ENCODE measurements at places on chromosomes 2 and 18.

GRCh38 chr2:12507295-12507694 lies 209.4 kb upstream of the TRIB2 start:
- no peak for DNase-seq

GRCh38 chr2:98829581-98830270 lies 98.8 kb upstream of the MGAT4A start:
- no peak for DNase-seq

DNA sequence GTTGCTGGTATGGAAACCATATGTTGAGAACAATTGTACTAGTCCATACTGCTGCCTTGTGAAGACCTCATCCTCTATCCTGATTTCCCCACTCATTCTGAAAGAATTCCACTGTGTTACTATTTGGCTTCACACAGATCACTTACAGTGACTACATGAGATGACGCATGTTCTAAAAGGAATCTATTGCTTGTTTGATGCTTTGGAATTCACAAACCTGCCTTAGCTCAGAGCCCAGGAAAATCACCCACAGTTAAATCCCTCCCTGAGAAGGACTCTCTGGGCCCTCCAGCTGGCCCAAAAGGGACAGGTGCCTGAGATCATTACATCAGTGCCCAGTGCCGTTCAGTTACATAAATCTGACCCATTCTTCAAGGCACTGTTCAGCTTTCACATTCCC lies 45.3 kb downstream of the KLHL29 start:
- no peak for DNase-seq

GRCh38 chr2:37156071-37156856 lies 516 bp downstream of the EIF2AK2 start:
- peak; percentile 46 for DNase-seq

DNA sequence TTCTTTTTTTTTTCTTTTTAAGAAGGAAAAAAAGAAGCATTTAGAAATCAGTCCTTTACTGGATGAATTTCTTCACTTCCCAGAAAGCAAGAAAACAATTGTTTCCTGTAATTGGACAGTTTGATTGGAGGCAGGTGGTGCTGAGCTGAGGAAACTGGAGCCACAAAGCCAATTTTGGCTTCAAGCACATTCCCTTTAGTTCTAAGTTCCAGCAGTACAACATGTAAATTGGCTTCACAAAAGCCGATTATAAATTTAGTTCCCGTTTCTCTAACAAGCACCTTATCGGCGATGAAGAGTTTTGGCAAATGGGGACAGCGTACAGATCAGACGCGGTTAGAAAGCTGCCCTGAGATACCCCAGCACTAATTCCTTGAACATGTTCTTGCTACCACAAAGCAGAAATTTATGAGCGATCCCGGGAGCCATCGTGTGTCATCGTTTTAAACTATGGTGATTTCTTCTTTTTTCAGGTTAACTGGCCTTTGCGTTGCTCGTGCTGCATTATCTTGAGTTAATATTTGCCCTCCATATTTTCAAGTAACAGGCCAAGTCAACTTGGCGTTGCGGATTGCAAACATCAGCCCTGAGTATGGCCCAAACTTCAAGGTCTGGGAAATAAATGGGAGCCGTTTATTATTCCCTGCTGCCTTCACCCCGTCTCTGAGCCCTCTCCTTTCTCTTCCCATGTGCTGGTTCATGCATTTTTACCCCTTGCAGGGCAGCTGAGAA lies 190.4 kb upstream of the ID2 start:
- DNase-seq: no peak

DNA sequence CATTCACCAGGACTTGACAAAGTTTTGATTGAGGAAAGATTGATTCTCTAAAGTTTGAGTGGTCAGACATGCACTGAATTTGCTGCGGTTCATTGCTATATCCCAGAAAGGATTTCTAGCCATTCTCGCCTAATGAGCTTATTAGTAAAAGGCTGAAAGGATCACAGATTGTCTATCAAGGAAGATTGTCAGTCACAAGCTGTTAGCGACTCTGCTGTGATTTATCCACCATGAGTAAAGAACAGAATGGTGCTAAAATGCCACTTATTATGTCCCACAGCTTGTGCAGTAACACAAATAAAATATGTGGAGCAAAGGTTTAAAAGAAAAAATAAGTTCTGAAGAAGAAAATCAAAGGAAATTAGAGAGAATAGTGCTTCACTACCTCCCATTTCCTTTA lies 701.2 kb upstream of the CDH7 start:
- no peak for DNase-seq

- DNase-seq: no peak
Measured at GRCh38 chr2:206937555-206937954, 1.8 kb upstream of the CPO start.

GRCh38 chr18:25189391-25190185 lies 162.4 kb downstream of the ZNF521 start:
- DNase-seq: peak; percentile 19

GRCh38 chr2:203599509-203599908 lies 64.4 kb upstream of the RAPH1 start:
- DNase-seq: no peak

- peak; percentile 26 for DNase-seq
Measured at GRCh38 chr18:3615374-3615985, 165.5 kb downstream of the TGIF1 start.

GRCh38 chr2:61785583-61785982 lies 68.3 kb downstream of the FAM161A start:
- DNase-seq: peak; percentile 3

GRCh38 chr2:109247812-109248211 lies 118.8 kb downstream of the SH3RF3 start:
- DNase-seq: no peak

DNA sequence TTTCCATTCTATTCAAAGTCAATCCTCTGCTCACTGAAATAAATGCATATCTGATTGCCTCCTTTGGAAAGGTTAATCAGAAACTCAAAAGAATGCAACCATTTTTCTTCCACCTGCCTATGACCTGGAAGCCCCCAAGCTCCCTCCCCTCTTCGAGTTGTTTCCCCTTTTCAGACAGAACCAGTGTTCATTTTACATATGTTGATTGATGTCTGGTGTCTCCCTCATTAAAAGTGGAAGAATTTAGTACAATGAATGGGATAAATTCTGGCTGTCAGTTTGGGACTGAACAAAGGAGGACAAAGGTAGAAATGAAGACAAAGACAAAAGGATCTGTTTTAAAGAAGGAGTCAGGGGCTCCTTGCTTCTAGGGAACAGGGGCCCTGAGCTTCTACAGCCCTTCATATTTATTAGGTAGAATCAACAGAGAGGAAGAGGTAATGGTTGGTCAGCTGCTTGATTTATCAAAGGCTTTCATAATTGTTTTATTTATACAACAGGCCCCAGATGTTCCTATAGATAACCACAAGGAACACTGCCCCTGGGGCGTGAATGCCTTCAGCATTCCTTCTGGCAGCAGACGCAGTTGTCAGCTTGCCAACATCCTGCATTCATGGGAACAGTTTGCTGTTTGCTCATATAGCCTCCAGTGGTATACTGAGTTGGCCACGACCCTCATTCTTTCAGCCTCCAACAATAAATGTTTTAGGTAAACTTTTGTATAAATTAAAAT lies 949.8 kb upstream of the LRATD1 start:
- peak; percentile 51 for DNase-seq

GRCh38 chr2:217995731-217996231 lies 7.0 kb downstream of the TNS1 start:
- DNase-seq: no peak

- DNase-seq: no peak
Measured at GRCh38 chr2:194700726-194701125, 956.3 kb upstream of the SLC39A10 start.

- DNase-seq: no peak
Measured at GRCh38 chr2:166592750-166593149, 98.7 kb upstream of the SCN7A start.

DNA sequence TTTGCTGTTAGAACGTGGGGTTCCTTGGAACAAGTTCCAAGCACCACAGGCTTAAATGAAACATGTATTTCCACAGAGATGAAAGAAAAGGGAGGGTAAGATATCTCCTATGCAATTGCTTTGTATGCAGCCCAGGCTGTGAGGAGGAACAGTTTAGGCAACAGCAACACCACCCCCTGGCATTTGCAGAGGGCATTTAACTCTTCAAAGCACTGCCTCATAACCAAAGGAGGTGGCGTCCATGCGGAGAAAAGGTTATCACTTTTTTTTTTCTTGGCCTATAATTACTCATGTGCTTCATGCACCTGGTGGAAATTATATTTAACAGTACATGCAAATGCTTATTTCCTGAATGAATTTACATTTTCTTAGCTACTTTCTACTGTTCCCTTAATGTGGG lies 286.0 kb downstream of the LPIN1 start:
- DNase-seq: no peak

DNA sequence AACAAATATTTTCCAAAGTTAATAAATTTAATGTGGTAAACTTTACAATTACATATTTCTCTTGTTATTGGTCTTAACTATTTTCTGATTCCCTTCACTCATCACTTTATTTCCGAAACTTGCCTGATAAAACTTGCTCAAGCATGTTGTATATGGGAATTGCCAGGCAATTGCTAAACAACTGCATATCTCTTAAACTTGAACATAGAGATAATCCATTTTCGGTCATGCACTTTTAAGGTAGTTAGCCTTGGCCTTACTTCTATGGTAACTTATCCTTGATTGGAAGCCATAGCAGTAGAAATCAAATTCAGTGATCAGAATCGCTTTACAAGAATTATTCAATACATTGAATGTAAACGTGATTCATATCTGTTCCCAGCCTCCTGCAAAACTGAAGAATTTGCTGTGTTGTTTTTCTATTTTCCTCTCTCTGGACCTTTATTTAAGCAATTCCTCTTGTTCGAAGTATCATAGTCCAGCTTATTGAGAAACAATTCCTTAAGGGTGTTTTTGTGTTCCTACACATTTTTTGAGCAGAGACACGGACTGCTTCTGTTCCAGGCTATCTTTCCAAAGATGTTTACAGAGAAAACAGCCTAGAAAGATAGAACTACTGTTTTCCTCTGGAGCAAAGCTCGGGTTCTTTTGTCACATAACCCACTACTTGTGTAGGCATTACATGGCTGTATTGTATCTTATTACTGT lies 674.3 kb downstream of the IRS1 start:
- no peak for DNase-seq

GRCh38 chr2:60945341-60945740 lies 64.0 kb downstream of the REL start:
- peak; percentile 27 for DNase-seq

DNA sequence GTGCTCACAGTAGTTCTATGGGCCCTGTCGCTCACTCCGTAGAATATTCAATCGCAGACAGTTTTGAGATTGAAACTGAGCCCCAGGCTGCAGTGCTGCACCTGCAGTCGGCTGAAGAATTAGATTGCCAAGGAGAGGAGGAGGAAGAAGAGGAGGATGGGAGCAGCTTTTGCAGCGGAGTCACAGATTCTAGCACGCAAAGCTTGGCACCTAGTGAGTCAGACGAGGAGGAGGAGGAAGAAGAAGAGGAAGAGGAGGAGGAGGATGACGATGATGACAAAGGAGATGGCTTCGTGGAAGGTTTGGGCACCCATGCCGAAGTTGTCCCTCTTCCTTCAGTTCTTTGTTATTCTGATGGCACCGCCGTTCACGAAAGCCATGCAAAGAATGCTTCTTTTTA lies 115.2 kb downstream of the GALNT3 start:
- no peak for DNase-seq

- no peak for DNase-seq
Measured at GRCh38 chr2:167157523-167157922, 269.2 kb downstream of the XIRP2 start.

DNA sequence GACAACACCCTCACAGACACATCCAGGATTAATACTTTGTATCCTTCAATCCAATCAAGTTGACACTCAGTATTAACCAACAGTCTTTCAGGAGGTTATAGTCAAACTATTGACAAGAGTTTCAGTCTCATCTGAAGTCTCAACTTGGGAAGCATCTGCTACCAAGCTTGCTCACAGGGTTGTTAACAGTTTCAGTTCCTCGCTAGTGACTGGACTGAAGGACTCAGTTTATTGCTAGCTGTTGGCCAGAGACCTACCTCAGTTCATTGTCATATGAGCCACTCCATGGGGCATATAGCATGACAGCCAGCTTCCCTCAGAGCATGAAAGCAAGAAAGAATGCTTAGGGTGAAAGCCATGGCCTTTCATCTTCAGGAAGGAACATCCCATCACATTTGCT lies 228.6 kb downstream of the EPHA4 start:
- DNase-seq: no peak

- DNase-seq: peak; percentile 5
Measured at GRCh38 chr2:200578778-200579177, 7.0 kb upstream of the AOX1 start.

- no peak for DNase-seq
Measured at GRCh38 chr2:241257419-241258032, 57.9 kb downstream of the HDLBP start.

DNA sequence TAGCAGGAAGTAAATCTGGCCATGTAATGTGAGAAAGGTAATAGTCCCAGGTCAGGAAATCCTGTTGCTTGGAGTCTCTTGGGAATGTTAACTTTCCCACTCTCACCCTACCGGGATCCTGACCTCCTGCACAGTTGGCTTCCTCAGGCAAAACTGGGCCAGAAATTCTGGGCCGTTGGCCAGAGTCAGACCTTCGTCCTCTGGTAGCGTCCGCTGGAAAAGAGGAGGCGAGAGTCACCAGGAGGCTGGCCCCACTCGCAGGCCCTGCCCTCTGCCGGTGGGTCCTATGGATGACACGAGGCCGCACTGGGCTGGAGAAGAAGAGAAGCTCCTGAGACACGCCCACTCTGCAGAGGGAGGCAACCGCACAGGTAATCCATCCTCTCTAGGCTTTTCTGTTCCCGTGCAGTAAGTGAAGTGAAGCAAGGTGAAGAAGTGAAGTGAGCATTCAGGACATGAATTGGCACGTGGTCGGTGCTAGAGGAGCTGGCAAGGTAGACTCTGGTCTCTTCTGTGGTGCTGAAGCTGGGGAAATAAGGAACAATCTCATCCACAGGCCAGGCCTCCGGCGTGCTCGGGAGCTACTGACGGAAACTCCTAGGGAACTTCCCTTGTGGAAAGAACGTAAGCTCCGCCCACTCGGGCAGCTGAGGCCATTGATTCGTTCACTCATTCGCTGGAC lies 182.7 kb upstream of the GLI2 start:
- peak; percentile 75 for DNase-seq

DNA sequence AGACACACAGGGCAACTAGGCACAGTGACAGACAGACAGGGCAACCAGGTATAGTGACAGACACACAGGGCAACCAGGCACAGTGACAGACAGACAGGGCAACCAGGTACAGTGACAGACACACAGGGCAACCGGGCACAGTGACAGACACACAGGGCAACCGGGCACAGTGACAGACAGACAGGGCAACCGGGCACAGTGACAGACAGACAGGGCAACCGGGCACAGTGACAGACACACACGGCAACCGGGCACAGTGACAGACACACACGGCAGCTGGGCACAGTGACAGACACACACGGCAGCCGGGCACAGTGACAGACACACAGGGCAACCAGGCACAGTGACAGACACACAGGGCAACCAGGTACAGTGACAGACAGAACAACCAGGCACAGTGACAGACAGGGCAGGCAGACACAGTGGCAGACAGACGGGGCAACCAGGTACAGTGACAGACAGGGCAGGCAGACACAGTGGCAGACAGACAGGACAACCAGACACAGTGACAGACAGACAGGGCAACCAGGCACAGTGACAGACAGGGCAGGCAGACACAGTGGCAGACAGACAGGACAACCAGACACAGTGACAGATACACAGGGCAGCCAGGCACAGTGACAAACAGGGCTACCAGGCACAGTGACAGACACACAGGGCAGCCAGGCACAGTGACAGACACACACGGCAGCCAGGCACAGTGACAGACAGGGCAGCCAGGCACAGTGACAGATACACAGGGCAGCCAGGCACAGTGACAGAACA lies 64.7 kb upstream of the RAB6C start:
- DNase-seq: no peak
